Ovary (tissue), 10 donors: ENCODE measurements at places on chromosomes 1 and 21.
A peak's percentile ranks its signal among the peaks of the same experiment; 100 is the strongest.

GRCh38 chr1:67194209-67194863 is 28.1 kb downstream of the IL23R start:
- DNase-seq, result no peak

DNA sequence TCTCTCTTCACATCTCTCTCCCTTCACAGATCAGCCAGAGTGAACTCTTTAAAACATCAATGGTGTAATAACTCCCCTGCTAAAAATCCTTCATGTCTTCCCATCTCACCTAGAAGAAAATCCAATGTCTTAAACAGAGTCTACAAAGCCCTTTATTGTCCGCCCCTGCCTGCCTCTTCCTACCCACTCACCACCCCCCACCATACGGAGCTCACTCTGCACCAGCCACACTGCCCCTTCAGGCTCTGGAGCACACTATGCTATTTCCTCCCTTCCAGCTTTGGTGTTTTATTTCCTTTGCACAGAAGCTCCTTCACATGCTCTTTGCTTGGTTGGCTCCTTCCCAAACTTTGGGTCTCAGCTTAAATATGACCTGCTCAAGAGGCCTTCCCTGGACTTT is 10.2 kb downstream of the CAMK1G start:
- DNase-seq, result no peak

GRCh38 chr1:228410671-228411070 is 4.0 kb upstream of the TRIM11 start:
- no peak for DNase-seq

GRCh38 chr21:39612233-39613040 is at the start of gene B3GALT5:
Gene B3GALT5 (plus strand): TSS chr21:39612940. CDS start chr21:39660560, 47,620 bp downstream.
- DNase-seq, result peak; percentile 33

DNA sequence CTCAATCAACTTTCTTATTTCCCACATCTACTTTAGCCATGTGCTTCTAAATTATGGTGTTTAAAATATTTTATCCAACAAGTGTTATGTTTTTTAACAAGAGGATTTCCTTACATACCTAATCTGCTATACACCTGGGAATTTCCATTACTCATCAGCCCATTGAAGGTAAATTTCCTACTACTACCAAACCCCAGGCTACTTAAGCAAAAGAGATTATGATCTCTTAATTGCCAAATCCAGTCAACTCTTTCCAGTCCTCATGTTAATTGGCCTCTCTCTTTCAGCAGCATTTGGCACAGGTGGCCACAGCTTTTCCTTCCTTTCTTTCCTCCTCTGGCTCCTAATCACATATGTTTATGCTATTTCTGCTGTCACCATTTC is 5.1 kb upstream of the C1orf162 start:
- no peak for DNase-seq

- no peak for DNase-seq
Observed at GRCh38 chr21:14361958-14362357, 21.0 kb downstream of the HSPA13 start.

GRCh38 chr1:197451381-197451780 is 183.3 kb downstream of the CRB1 start:
- no peak for DNase-seq

DNA sequence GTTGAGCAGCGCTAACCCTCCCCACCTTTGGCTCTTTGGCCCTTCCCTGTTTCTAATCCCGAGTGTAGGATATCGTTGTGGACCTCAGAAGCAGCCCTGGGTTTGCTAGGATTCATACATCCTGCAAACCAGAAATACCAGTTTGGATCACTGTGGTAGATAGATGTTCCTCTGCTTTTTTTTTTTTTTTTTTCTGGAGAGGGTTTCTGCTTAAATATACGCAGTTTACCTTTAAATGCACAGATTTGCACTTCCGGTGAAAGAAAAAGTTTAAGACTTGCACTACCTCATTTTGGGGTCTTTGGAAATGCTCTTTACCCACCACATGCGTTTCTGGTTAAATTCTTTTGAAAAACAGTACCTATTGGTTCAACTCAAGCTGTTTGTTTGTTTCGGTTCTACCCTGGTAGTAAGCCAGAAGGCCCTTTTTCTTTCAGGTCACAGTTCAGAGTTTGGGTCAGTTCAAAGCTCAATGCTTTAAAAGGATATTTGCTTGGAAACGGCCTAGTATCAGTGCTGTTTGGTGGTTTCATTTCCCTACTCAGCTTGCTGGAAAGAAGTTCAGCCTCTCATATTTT is 908 bp downstream of the DDI2 start:
- DNase-seq, result no peak

DNA sequence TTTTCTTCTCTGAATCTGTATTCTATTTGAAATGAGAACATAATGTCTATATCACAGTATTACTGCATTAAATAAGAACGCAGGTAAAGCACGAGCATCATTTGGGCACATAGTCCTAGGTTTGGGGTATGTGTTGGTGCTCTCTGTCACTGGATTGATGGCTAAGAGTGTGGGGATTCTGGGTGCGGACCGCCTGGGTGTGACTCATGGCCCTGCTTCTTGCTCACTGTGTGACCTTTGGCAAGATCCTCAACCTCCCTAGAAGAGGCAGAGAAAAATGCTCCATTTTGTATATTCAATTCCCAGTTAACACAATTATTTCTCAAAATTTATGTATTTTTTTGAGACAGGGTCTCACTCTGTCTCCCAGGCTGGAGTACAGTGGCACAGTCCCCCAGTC is 99.7 kb downstream of the LAMC2 start:
- no peak for DNase-seq

DNA sequence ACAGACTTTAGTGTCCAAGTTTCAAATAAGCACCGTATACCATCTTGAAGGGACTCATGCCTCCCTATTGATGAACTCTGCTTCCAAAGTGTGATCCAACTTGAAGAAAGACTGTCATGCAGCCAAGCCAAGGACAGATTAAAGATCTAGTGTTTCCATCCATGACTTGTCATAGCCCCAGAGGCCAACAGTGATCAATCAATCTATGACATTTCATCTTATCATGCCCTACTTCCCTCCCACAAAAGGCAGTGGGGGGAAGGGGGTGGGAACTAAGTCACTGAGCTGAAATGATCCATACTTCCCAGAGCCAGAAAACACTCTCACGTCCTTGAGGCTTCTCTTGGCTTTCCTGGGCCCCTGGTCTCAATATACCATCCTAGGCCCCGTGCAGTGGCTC is 4.0 kb downstream of the SERPINC1 start:
- DNase-seq, result no peak

DNA sequence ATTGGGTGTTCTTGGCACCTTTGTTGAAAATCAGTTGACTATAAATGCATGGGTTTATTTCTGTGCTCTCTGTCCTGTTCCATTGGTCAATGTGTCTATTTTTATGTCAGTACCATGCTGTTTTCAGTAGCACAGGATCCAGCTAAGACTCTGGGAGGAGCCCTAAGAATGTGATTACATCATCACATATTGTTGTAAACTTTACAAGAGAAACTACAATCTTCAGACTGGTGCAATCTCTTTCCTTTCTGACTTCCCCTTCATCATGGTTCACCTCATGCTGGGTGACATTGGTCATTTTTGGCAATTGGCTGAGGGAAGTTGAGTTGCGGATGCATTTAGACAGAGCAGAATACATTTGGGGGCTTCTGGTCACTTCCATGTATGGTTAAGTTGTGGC is 88.4 kb downstream of the C21orf91 start:
- DNase-seq, result no peak

DNA sequence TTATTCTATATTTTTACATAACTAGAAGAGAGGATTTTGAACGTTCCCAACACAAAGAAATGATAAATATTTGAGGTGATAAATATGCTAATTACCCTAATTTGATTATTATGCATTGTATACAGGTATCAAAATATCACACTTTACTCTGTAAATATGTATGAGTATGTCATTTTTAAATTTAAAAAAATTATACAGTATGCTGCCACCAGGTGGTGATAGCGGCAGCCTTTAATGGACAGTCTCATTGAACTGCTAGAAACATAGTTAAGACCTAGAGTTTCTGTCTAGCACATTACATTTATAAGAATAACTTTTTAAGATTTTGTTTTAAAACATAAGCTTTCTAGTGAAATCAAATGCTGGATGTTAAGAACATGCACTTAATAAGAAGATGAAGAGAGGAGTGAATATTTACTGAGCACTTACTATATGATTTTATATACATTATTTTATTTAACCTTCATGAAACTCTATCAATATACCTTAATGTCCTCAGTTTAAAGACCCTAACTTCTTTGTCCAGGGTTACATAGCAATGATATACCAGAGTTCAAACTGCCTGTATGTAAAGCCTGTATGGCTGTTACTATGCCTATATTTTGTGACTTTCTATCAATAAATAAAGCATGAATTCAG is 207.1 kb downstream of the NUF2 start:
- DNase-seq, result peak; percentile 19

DNA sequence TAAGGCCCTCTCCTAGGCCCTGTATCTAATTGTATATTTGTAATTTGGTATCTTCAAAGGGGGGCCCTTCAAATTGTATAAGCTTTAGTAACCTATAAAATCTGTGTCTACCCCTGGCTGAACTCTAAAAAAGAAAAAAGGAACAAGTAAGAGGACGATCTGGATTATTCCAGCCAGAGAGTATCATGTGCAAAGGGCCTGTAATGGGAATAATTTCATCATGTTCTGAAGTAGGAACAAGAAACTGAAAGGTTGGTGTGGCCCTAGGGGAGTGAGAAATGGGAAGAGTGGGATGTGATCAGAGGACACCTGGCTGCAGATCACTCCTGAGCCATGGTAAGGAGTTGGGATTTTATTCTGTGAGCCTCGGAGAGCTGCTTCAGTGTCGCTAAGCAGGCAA is 14.7 kb downstream of the PTAFR start:
- no peak for DNase-seq

- no peak for DNase-seq
Observed at GRCh38 chr1:183757061-183757460, 47.9 kb upstream of the RGL1 start.

DNA sequence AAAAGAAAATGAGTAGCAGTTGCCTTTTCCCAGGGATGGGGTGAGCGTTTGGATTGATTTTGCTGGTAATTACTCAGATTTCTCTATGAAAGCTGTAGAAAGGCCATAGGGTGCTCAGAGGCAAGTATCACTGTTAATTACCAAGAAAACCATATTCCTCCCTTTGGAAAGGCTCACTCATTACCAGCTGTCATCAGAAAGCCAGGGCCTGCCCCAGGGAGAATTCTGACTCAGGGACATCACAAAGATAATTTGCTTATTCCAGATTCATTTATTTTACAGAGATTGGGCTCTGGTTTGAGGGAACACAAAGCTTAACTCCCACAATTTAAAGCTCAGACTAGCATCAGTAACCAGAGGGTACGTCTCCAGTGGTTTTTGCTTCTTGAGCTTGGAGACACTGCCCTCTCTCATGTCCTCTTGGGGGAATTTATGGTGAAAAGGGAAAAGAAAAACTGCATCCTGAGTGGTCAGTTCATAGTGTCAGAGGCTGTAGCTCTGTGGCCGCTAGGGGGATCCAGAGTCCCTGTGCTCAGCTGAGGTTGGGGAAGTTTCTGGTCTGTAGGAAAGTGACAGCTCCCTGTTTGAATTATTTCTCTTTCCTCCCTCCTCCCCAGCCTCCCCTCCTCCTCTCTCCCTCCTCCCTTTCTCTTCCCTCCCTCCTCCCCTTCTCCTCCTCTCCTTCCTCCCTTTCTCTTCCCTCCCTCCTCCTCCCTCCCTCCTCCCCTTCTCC is 204.3 kb downstream of the KCNJ6 start:
- DNase-seq, result peak; percentile 27

GRCh38 chr1:162560303-162561036 is 1.1 kb upstream of the UAP1 start:
- DNase-seq, result no peak

GRCh38 chr1:68433395-68433794 is 16.4 kb downstream of the RPE65 start:
- DNase-seq, result no peak

DNA sequence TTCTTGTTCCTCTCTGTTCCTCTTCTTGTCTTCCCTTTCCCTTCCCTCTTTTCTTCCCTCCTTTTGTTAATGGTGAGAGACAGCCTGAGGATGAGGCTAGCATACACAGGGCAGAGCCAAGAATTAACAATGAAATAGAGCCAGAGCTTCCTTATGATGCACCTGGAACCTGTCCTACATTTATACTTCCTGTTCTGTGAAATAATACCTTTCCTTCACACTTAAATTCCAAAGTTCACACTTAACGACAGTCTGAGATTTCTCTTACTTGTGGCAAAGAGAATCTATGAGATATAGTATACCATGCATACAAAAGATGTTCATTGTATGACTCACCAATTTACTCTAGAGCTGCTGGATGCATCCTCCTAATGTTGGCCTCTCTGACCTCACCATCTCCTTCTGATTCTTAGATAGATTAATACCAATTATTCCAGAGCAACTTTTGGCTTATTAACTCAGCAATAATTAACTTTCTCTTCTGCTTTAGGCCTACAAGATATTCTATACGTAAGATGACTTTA is 30.8 kb upstream of the TSNAX start:
- no peak for DNase-seq

DNA sequence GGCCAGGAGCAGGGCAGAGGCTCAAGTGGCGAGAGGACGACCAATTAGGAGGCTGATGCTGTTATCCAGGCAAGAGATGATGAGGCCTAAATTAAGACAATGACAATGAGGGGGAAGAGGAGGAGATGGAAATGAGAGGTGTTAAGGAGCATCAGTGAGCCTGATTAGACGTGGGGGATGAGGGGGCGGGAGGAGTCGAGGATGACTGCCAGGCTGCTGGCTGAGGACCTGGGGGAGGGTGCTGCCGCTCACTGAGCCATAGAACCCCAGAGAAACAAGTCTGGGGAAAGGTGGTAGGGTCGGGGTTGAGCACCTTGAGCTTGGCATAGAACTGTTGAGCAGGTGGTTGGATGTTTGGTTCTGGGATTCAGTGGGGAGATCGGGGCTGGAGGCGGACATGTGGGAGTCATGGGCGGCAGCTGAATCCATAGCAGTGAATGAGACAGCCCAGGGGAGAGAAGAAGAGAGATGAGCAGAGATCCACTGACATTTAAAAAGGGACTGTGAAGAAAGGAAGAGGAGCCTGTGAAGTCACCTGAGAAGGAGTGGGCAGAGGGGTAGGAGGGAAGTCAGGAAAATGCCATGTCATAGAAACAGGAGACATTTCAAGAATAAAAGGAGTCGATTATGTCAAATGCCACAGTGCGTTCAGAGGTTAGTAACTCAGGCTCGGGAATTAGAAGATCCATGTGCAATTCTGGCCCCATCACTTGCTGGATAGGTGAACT is 28.5 kb downstream of the DLGAP3 start:
- DNase-seq, result no peak

GRCh38 chr1:43101061-43101460 is 71.0 kb downstream of the EBNA1BP2 start:
- no peak for DNase-seq

- DNase-seq, result no peak
Observed at GRCh38 chr21:33964706-33965325, 49.2 kb upstream of the ATP5PO start.

DNA sequence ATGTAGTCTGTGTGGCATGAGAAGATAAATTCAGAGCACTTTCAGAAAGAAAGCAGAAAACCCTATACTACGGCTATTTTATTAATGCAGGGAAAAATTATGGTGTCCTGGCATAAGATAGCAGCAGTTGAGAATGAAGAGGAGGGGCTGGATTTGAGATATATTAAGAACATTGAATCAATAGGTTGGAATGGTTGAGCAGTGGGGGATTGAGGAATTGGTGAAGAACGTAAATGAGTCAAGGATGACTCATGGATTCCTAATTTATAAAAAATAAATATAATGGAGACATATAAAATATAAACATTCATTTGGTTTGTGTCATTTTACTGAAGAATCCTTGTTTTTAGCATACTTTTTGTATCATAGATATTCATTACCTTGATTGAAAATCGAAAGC is 234.3 kb upstream of the ADAMTS5 start:
- DNase-seq, result no peak
